ENCODE measurements at places on chromosomes 7 and 10. TPM values are rescaled to one million over a fixed set of nuclear protein-coding genes. Genes with fewer than 3 reads are reported as not detected.

DNA sequence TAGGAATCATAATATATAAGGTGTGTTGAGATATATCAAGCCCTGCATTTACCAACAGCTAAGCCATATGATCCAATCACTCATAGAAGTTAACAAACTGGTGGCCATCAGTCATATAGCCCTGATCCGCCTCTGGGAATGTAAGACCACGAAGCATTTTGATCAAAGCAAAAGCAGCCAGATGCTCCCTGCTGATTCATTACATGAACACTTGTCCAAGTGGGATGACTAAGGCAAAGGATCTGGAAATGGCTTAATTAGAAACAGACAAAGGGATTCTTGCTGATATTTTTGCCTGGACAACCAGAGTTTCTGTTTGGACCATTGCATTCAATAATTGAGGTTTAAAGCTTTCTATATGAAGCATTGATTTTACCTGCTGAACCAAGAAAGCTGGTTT is 535.5 kb downstream of the GPAM start:
- no peak overlapping the region for H3K4me3 ChIP-seq
- H3K27ac ChIP-seq: no peak overlapping the region
- H3K36me3 ChIP-seq: no peaks in the 10 kb centered on the region
- no peak for DNase-seq
- H3K27me3 ChIP-seq: no peaks in the 10 kb centered on the region

- no peak overlapping the region for H3K4me3 ChIP-seq
- peaks cover 3% of the 10 kb centered on the region for H3K36me3 ChIP-seq
- peaks cover 43% of the 10 kb centered on the region for H3K4me1 ChIP-seq
- no peak overlapping the region for H3K27ac ChIP-seq
Observed at GRCh38 chr10:132064771-132065437, 842 bp upstream of the JAKMIP3 start.

The MYH16 gene
- total RNA-seq: not detected

DNA sequence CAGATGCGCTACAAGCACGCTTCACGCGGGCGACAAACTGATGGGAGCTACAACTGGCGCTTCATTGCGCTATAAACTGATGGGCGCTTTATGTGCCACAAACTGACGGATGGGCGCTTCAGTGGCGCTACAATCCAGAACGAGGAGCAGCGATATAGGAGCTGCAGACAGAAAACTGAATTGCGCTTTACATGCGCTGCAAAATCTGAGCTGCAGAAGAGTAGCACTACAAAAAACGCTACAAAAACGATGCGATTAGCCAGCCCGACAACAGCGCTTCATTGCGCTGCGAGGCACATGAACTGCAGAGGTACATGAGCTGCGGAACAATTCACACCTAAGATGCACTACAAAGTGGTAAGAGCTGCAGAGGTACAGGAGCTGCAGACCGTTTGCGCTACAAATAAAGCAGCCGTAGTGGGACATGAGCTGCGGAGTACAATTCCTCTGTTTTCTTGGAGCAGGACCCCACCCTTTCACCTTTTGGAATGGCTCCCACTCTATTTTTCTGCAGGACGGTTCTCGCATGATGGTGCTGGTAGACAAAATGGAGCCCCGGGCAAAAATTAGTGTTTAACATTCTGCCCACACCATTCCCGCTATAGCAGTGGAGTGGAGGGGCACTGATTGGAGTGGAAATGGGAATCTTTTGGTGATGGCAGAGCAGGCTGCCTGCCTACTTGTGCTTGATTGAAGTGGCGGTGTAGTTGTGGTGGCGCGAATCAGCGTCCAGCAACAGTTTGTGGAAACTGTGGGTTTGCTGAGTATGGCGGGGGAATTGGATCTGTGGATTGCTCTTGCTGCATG is 1.2 kb upstream of the SGCE start:
- peaks cover 9% of the 10 kb centered on the region for H3K4me1 ChIP-seq
- peak; percentile 48 for DNase-seq
- H3K27me3 ChIP-seq: no peaks in the 10 kb centered on the region
- peak overlapping the region; percentile 68 for H3K4me3 ChIP-seq
- H3K36me3 ChIP-seq: no peaks in the 10 kb centered on the region

GRCh38 chr10:47359626-47360418 is 11.7 kb downstream of the RBP3 start:
- DNase-seq: no peak
- no peaks in the 10 kb centered on the region for H3K27me3 ChIP-seq
- H3K27ac ChIP-seq: no peak overlapping the region
- H3K4me1 ChIP-seq: peaks cover under 1% of the 10 kb centered on the region
- no peak overlapping the region for H3K4me3 ChIP-seq

GRCh38 chr10:61135276-61135721 is 191.3 kb upstream of the RHOBTB1 start:
- no peak overlapping the region for H3K4me3 ChIP-seq
- H3K27me3 ChIP-seq: no peaks in the 10 kb centered on the region
- H3K4me1 ChIP-seq: no peaks in the 10 kb centered on the region
- H3K27ac ChIP-seq: no peak overlapping the region
- no peaks in the 10 kb centered on the region for H3K36me3 ChIP-seq

DNA sequence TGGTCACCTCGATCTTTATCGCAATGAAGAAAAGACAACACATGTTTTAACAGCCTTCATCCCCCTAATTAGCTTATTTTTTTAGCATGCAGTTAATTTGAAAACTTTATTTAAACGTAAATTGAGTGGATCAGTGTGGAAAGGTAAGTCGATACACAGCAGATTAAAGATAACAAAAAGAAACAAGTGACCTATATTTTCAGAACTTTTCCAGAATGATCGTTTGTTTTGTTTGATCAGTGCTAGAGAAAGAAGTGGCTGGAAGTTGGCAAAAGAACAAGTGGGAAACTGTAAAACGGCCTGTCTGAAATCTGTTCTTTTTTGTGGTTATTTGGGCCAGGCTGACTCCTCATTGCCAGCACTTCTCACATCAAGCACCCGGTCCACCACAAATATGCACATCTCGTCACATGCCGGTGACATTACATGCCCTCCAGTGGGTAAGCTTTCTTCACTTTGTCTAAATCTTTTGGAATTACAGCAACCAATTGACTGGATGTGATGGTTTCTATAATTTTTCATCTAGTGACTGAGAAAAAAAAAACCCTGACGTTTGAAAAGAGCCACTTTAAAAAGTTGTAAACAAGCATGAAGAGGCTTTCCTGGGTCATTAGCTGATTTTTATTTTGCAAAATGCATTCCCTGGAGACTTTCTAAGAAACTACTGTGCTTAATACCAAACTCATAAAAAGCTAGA is 33.2 kb downstream of the C7orf33 start:
- no peak overlapping the region for H3K4me3 ChIP-seq
- H3K27me3 ChIP-seq: peaks cover 2% of the 10 kb centered on the region
- no peaks in the 10 kb centered on the region for H3K4me1 ChIP-seq
- no peak overlapping the region for H3K27ac ChIP-seq
- no peak for DNase-seq
- no peaks in the 10 kb centered on the region for H3K36me3 ChIP-seq

DNA sequence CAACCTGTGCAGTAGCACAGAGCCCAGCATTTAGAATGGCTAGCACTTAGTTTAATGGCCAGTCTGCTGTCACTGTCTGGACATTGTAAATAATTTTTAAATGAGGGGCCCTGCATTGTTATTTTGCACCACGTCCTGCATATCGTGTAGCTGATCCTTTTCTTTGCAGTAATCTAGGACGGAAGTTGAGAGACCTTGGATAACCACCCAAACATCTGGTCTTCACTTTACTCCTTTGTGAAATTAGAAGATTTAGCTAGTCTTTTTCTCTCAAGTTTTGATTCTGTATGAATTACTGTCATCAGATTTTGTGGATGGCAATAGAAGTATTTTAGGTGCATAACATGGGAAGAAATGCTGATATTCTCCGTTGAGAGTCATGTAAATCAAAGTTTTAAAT is 1.9 kb downstream of the MIOS start:
- no peaks in the 10 kb centered on the region for H3K27me3 ChIP-seq
- peak overlapping the region; percentile 72 for H3K4me3 ChIP-seq
- H3K27ac ChIP-seq: no peak overlapping the region
- H3K4me1 ChIP-seq: no peaks in the 10 kb centered on the region
- no peaks in the 10 kb centered on the region for H3K36me3 ChIP-seq

GRCh38 chr7:157079116-157079515 is 59.6 kb upstream of the UBE3C start:
- no peak overlapping the region for H3K27ac ChIP-seq
- H3K36me3 ChIP-seq: no peaks in the 10 kb centered on the region
- DNase-seq: no peak

The TRIM50 gene
- 0.22 TPM for total RNA-seq

DNA sequence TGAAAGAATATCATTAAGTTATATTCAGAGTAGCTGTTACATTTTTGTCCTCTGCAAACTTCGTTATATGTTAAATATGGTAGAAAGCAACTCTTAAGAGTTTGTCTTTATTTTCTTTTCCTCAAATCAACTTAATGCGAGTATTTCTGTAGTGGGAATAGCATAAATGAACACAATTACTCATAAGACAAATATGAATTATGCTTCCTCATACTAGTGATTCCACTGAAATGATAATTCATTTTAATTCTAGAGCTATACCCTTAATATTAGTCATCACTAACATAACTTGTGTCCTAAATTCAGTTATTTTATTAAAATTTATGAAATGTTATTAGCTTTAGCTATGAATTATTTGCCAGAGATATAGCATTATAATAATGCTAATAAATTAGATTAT is 820.6 kb upstream of the KCND2 start:
- no peak overlapping the region for H3K27ac ChIP-seq
- no peaks in the 10 kb centered on the region for H3K4me1 ChIP-seq
- no peak for DNase-seq
- H3K27me3 ChIP-seq: no peaks in the 10 kb centered on the region
- no peaks in the 10 kb centered on the region for H3K36me3 ChIP-seq
- H3K4me3 ChIP-seq: no peak overlapping the region

The GSAP gene
- total RNA-seq: 18.4 TPM

- H3K27me3 ChIP-seq: no peaks in the 10 kb centered on the region
- peak overlapping the region; percentile 11 for H3K4me3 ChIP-seq
- H3K4me1 ChIP-seq: peaks cover 28% of the 10 kb centered on the region
Observed at GRCh38 chr7:151459726-151460473, 20.0 kb upstream of the CRYGN start.

- no peaks in the 10 kb centered on the region for H3K27me3 ChIP-seq
- no peaks in the 10 kb centered on the region for H3K36me3 ChIP-seq
- no peaks in the 10 kb centered on the region for H3K4me1 ChIP-seq
Observed at GRCh38 chr10:31401287-31401686, 82.3 kb downstream of the ZEB1 start.

DNA sequence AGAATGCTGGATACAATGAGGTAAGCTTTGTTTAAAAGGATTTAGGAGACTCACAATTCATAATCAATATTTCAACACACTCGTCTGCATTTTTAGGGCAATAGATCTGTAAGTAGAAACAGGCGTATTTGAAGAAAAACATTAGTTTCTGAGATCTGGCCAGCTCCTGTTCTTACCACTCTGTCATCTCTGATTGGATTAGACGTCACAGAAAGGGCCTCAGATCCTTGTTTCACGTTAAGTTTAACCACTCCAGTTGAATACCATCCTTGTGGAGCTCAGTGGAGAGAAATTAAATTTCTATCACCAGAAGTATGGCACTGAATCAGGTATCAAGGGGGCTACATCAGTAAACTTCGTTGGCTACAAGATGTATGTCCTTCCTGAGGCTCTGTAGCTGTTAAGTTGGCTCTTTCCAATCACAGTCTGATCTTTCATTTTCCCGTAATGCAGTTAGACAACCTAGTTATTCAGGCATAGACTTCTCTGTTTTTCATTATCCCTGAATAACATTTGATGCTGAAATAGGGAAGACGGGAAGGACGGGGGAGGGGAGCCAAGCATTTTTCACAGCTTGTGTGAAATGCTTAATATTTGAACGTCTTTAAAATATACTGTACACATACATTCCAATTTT is 659.2 kb upstream of the GALNT17 start:
- peaks cover 3% of the 10 kb centered on the region for H3K4me1 ChIP-seq
- no peak for DNase-seq
- no peaks in the 10 kb centered on the region for H3K27me3 ChIP-seq
- H3K36me3 ChIP-seq: no peaks in the 10 kb centered on the region
- no peak overlapping the region for H3K27ac ChIP-seq

DNA sequence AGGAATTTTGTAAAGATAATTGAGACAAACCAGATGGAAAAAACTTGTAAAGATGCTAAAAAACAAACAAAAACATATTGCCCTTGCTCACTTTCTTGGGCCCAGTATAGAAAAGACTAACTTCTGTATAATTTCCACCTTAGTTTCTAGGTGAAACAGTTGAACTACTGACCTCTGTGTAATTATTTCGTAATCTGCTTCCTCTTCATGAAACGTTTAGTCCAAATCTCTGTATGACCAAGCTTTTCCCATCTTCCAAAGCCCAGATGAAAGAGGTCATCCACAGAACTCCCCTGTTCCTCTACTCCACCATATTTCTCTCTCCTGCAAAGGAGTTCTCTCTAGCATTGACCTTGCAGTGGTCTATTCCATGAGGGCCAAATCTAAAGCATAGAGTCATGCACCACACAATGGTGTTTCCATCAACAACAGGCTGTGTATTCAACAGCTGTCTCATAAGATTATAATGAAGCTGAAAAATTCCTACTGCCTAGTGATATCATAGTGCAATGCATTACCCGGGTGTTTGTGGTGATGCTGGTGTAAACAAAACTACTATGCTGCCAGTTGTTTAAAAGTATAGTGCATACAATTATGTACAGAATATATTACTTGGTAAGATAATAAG is 647.6 kb downstream of the TNS3 start:
- H3K4me3 ChIP-seq: no peak overlapping the region
- H3K27me3 ChIP-seq: no peaks in the 10 kb centered on the region
- no peaks in the 10 kb centered on the region for H3K4me1 ChIP-seq
- no peaks in the 10 kb centered on the region for H3K36me3 ChIP-seq
- no peak overlapping the region for H3K27ac ChIP-seq

DNA sequence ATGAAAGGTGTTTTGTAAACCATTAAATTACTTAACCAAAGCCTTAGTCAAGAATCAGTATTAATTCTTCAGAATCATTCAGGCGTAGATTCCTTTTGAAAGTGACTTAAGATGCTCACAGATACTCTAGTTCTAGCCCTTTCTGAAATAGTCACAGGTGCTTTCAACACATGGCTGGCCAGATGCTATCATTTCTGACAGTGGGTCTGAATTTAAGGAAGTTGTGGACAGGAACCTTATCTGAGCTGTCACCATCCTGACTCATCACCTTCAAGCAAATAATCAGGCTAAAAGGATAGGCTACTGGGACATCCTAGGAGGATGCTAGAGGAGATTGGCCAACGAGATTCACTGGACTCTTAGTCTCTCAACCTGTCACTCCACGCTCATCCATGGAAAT is 501.5 kb downstream of the LRMDA start:
- DNase-seq: no peak
- H3K27ac ChIP-seq: no peak overlapping the region
- H3K4me1 ChIP-seq: no peaks in the 10 kb centered on the region
- no peaks in the 10 kb centered on the region for H3K27me3 ChIP-seq
- no peaks in the 10 kb centered on the region for H3K36me3 ChIP-seq

DNA sequence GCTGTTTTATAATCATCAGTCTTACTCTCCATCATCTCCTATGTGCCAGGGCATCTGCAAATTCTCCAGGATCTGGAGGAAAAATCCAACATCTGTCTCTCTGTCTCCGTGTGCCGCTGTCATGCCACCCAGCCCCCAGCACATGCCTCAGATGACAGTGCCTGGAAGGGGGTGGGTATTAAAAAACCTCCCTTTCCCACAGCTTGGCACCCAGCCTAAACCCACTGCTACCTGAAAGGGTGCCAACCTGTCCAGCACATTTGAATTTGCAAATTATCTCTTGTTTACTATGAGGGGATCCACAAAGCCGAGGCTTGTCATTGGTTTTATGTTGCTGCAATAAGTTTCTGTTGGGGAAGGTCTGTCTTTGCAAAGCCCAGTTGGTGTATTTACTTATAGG is 73.1 kb downstream of the EMX2 start:
- H3K36me3 ChIP-seq: no peaks in the 10 kb centered on the region
- H3K27me3 ChIP-seq: no peaks in the 10 kb centered on the region
- no peak overlapping the region for H3K4me3 ChIP-seq
- no peaks in the 10 kb centered on the region for H3K4me1 ChIP-seq
